ENCODE measurements at places on chromosomes 16 and 17.

DNA sequence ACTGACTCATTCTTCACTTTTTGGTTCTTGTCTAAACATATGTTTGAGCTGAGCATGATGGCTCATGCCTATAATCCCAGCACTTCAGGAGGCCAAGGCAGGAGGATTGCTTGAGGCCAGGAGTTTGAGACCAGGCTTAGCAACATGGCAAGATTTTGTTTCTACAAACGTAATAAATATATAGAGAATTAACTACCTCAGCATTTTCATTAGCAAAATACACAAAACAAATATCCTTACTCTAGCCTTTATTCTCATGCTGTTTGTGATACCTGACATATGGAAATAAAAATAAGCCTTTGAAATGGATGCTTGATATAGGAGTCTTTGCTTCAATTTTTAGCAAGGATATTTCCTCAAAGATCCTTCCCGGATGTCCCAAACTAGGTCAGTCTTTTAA, 132.8 kb downstream of the ABCC1 start:
- no peak for DNase-seq

GRCh38 chr16:64627288-64627687, 494.6 kb downstream of the CDH11 start:
- no peak for DNase-seq

DNA sequence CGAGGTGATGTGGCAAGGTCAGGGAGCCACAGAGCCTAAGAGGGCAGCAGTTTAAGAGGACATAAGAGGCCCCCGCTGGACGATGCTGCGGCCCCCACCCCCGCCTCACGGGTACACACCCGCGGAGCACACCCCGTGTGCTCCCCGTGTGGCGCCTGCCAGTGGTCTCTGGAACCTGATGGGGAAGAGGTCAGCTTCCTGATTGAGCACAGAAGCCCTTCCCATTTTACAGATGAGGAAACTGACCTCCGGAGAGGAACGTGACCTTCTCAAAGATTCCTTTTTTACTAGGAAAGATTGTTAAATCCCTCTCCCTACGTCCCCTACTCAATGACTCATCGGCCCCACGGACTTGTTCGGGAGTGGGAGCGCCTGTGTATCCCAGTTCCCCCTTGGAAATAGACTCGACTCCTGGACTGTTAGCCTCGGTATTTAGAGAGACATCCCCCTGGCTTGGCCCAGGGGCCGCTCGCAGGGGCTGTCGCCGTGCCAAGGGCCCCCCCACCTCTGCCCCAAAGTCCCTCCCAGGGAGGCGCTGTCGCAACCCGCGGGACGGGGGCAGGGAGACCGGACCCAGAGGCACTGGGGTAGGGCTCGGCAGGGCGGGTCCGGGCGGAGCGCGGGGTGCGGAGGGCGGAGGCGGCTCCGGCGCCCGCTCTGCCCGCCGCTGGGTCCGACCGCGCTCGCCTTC, at the start of gene ABCC3:
ABCC3 (plus strand) TSS at position 658 of the 691 bp plus-strand sequence. CDS start 56 bp downstream, outside the sequence.
- DNase-seq = no peak

GRCh38 chr17:17043461-17044271, 1.4 kb downstream of the MPRIP start:
- DNase-seq = no peak
